NCI-H1436 (cell line): ENCODE measurements at places on chromosomes 6 and 20.

DNA sequence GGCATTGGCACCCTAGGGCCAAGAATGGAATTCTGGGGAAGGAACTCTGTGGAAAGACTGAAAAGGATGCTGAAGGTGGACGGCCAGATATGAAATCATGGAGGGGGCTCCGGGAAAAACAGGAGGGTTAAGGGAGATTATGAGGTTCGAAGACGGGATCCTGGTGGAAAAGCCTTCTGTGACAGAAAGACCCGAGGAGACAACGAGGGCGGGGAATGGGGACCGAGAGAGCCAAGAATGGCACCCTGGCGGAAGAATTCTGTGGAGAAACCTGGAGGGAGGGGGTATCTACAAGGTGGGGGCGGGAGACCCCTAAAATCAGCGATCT is 426 bp downstream of the TRMT6 start:
- DNase-seq, result no peak

- DNase-seq, result no peak
These were observed 158.6 kb upstream of the MLN start for GRCh38 chr6:33962246-33963027.

DNA sequence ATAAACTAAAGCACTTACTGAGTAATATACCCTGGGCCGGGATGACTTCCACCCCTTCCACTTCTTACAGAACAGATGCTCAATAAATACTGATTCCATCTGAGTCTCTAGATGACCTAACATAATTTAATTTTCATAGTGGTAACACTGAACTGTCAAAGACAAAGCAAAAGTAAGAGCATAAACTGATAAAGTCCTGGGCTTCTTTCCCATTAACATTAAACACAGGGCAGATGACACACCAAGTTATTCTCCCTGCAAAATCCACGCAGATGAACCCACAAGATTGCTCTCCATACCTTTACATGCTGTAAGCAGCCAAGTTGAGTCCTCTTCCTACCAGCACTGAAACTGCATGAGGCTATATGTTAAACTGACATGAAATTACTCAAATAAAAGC is 27.1 kb downstream of the AGPAT4 start:
- no peak for DNase-seq

DNA sequence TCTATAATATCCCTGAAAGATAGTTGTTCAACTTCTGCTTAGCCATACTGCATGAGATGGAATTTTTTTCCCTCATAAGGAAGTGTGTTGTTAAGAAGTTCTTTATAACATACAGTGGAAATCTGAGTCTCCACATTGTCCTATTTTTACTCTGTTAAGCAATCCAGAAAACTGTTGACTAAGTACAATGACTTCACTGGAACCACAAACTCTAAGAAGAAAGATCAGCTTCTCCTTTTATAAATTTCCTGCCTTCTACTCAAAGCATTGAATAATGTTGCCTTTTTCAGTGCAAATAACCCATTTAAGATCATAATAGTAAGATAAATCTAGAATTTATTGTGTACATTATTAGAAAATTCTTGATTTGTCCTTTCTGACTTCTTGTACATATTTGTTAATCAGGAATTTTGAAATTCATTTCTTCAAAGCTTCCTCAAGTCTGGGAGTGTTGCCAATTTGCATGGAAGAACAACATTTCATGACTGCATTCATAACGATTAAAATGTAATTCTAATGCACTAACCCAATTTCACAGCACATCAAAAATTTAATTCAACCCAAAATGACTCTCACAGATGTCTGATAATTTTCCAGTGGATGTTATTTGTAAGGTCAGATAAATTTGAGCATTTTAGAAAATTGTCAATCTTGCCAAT is 45.6 kb upstream of the ANKEF1 start:
- DNase-seq, result no peak
